ENCODE measurements at places on chromosomes 11 and 22. TPM values are rescaled to one million over a fixed set of nuclear protein-coding genes. Genes with fewer than 3 reads are reported as not detected.

CDK2AP2 gene
- 21.6 TPM for total RNA-seq

IGLL5 gene
- not detected for total RNA-seq

DCDC1 gene
- total RNA-seq, result not detected

DNA sequence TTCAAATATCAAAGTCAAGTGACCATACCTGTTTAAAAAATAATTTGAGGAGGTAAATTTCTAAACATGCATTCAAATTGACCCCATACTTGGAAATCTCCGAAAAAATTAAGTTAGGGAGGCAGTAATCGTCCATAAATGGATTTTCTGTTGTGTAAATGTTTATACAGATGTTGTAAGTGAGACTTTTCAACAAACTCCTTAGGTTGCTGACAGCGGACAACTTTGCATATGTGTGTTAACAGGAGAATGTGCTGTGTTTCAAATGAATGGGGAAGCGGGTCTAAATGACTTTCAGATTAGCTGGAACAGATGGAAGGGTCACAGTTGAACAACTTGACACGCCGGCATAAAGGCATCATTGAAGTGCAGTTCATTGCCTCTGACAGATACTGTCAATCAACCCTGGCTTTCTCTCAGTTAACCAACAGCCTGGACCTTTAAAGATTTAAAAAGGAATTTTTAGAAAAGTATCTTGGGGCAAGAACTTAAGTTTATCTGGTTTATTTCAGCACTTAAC, 98.2 kb upstream of the DBX1 start:
- DNase-seq, result no peak

DNA sequence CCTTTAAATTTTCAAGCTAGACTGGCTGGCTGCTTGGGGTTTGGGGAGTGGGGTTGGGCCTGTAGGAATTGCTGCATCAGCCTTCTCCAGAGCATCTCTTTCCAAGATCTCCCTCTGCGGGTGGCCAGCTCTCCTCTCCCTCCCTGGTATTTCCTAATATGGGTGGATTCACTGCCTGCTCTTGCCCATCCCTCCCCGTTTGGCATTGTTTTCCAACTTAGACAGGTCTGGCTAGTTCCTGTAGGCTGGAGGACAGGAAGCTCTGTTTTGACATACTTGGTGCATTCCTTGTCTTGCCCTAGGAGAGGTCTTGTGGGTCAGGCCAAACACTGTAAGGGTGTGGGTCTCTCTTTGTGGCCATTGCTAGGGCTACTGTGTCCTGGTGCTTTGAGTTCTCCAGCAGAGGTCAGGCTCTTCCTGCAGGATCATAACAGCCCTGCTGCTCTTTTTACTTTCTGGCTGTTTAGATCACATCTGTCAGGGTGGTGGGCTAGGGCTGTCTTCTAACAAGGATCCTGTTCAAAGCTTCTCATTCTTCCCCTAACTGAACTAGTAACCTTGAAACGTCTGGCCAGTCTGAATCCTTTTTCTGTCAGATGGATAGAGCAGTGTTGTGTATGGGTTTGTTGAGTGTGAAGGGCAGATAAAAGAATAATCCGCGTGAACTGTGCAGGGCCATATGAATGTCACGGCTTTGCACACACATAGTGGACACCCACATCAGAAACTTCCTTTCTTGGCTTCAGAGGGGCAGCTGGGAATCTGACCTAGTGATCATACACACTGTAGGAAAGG, 18.3 kb upstream of the MICALL1 start:
- DNase-seq, result peak; percentile 86

DNA sequence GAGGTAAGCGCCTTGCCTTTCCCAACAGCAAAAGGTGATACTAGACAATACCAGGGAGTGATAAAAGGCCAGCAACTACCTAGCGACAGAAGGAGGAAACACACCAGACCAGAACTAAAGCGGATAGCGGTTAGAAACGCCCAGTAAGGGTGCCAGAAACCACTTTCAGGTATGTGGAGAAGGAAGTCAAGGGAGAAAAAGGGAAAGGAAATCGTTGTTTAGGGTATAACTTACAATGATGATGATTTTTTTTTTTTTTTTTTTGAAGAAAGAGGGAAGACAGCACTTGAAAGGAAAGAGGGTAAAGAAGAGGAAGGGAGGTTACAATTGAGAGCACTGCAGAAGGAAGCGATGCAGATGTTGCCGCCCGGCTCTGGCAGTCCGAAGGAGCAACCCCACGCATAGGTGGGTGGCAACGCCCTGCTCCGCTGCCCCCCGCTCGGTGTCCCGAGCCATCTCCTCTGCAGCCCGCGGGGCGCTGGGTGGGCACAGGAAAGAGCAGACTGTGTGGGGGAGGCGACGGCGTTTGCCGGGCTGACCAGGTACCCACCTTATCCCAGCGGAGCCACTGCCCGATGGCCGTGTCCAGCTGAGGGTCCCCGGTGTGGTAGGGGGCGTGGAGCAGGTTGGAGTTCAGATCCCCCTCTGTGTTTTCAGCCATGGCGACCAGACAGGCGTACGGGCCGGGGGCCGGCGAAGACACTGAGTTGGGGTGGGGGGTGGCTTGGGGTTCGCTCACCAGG, 561 bp downstream of the PGM2L1 start:
- DNase-seq, result peak; percentile 68

- no peak for DNase-seq
These were observed 147.1 kb downstream of the CHST1 start for GRCh38 chr11:45518141-45518832.

DNA sequence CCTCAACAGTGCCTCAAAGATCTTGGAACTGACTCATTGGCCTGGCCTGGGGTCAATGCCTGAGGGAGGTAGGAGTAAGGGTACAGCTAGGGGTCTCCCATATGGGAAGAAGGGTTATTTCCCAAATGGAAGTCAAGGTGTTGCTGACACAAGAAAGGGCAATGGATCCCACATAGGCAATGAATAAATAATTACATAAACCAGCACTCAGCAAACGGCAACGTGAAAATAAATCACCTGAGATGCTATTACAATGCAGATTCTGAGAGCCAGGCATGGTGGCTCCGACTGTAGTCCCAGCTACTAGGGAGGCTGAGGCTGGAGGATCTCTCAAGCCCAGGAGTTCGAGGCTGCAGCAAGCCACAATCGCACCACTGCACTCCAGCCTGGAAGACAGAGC, 36.5 kb upstream of the SLC35C1 start:
- DNase-seq, result no peak

- DNase-seq, result no peak
These were observed 16.6 kb downstream of the CAPRIN1 start for GRCh38 chr11:34068111-34068510.

DNA sequence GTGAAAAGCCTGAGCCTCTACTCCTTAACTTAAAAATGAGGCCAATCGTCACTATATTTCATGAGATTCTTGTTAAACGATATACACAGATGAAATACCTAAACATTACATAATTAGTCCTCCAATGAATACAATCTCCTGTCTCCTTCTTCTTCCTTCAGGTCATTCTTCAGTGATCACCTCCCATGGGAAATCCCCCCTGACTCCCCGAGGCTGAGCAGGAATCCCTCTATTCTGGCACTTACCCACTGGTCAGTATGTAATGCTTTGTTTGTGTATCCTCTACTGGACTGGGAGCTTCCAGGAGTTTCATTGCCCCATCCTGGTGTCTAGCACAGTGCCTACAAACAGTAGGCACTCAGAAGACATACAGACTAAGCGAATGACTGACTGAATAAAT, 52.3 kb downstream of the RAB38 start:
- DNase-seq, result no peak
